IPS DF 19.7 (cell line): ENCODE measurements at places on chromosomes 1 and 21.

DNA sequence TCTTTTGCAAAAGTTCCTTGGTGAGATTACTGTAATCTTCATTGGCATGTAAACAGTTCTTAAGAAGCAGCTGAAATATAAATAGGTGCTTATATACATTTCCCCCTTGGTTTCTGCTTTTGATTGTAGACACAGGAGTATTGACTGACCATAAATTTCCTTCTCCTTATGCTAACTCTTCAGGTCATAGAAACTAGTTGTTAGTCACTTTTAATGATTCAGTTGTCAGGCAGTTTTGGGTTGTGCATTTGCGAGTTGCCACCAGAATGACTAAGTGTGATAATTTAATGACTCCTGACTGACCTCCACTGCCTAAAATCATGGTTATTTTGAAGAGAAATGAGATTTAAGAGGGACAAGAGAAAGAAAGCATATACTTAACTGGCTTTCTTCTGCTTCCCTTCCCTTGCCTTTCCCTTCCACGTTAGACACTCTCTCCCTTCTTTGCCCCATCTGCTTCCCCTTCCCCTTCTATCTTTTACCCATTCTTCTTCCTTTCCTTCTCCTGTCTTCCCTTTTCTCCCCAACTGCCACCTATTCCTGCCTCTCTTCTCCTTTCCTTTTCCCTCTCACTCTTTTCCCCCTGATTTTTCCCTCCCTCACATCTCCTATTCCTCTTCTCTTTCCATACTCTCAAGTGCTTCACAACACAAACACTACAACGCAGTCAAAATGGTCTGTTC is 12.3 kb downstream of the ZMPSTE24 start:
- DNase-seq, result no peak

- DNase-seq, result no peak
Observed at GRCh38 chr1:208803011-208803811, 559.0 kb upstream of the PLXNA2 start.

- no peak for DNase-seq
Observed at GRCh38 chr1:14521622-14522021, 76.9 kb upstream of the KAZN start.

DNA sequence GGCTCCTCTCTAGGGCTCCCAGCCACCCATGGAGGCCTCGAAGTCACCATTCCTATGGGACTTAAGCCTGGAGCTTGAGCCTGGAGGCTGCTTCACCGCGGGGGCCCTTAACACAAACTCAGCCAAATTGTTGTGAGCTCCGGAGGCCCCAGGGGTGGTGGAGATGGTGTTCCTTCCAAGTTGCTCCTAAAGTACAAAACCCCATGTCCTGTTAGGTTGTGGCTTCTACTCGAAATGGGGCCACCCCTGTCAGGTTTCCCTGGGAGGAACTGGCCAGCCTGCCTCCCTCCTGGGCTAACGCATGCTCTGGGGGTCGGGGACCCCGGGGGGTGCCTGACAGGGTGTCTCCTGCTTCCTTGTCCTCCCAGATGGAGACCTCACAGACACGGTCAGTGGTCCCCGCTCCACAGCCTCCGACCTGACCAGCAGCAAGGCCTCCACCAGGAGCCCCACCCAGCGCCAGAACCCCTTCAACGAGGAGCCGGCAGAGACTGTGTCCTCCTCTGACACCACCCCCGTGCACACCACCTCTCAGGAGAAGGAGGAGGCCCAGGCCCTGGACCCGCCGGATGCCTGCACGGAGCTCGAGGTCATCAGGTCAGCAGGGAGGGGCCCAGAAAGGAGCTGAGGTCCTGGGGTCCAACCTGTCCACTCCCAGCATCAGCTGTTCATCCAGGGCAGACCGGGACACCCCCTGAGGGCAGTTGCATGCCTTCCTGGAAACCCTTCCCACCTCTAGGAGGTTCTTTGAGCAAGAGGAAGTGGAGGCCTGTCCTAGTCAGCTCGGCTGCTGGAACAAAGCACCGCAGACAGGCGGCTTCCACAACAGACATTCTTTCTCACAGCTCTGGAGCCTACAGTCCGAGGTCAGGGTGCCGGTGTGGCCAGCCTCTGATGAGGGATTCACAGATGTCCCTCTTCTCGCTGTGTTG is 10.8 kb upstream of the SLC25A34 start:
- no peak for DNase-seq

- DNase-seq, result no peak
Observed at GRCh38 chr21:38911484-38912101, 105.9 kb downstream of the ETS2 start.

- DNase-seq, result no peak
Observed at GRCh38 chr21:38980416-38981313, 174.9 kb downstream of the ETS2 start.

DNA sequence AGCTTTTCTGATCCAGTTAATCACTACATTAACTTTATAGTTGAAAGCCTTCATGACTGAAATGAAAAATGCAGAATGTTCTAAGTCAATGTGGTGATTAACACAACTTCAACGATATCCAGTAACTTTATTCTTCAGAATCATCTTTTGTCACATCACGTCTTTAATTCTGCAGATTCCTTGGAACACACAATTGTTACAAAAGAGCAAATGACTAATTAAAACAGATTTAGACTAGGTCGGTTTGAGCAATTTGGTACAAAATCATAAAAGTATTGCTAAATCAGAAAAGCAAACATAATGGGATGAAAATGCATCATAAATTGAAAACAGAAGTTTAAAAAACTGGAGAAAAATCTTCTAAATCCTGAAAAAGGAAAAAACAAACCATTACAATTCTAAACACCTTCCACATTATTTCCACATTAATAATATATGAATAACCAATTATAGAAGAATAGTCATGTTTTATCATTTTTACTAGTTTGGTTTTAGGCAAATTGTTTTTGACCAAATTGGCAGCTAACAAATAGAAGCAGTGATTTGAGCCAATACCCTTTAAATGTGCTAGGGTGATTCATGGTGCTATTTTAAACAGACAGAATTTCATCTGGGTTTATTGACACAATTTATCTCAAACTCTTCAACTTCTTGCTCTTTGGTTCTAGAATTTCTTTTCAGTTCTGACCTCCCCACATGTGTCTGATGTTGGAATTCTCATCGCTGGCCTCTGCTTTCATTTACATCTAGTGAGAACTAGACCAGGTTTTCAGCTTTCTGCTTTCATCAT is 468.1 kb upstream of the PTBP2 start:
- DNase-seq, result no peak
